ENCODE measurements at places on chromosomes 3 and 15.
A peak's percentile ranks its signal among the peaks of the same experiment; 100 is the strongest.

DNA sequence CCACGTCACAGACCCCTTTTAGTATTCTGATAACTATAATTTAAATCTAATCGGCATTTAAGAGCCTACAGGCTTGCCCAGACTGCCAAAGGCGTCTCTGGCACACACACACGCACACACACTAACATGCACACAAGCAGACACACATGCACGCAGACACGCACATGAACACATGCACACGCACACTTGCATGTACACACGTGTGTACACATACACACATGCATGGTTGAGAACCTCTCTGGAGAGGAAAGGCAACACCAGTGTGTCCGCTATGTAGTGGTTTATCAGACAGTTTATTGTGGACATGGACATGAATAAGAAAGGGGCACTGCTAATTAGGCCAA lies 102.1 kb downstream of the FBLN2 start:
- H3K27me3 ChIP-seq, result peaks cover 10% of the 10 kb centered on the region
- H3K27ac ChIP-seq, result no peak overlapping the region

DNA sequence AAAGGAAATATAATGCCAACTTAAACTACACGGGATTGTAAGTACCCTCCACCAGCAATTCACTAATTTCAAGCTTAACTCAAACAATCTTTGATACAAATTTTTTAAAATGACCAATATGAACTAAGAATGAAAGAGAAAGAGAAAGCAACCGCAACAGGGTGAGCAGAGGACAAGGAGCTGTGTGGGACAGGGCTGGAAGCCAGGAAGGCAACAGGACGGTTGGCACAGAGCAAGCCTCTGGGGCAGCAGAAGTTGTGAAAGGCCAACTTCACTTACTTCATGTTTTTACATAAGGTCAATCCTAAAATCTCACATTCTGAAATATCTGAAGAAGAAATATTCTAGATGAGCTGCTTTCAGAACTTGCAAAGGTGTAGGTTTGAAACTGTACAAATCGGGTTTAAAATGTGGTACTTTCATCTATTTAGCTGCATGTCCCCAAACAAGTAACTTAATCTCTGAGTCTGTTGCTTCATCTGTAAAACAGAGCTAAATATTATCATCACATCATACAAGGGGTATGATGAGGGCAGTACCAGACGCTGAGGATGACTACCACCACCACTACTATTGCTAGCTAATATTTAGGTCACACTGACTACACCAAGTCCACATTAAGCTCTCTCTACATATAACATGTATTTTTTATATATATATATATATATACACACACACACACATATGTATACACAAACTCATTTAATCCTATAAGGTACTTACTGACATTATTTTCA lies 101.7 kb downstream of the IGSF11 start:
- no peak overlapping the region for H3K4me3 ChIP-seq
- no peak for DNase-seq
- no peak overlapping the region for H3K27ac ChIP-seq
- no peaks in the 10 kb centered on the region for H3K27me3 ChIP-seq

- no peaks in the 10 kb centered on the region for H3K36me3 ChIP-seq
- no peak overlapping the region for H3K27ac ChIP-seq
- H3K4me3 ChIP-seq, result no peak overlapping the region
- no peaks in the 10 kb centered on the region for H3K27me3 ChIP-seq
- H3K4me1 ChIP-seq, result peaks cover 4% of the 10 kb centered on the region
Observed at GRCh38 chr15:90860942-90861675, 7.3 kb upstream of the FURIN start.

GRCh38 chr15:70185251-70185711 lies 87.6 kb upstream of the TLE3 start:
- no peak overlapping the region for H3K27ac ChIP-seq
- H3K4me1 ChIP-seq, result no peaks in the 10 kb centered on the region
- DNase-seq, result no peak
- H3K27me3 ChIP-seq, result no peaks in the 10 kb centered on the region
- H3K4me3 ChIP-seq, result no peak overlapping the region

DNA sequence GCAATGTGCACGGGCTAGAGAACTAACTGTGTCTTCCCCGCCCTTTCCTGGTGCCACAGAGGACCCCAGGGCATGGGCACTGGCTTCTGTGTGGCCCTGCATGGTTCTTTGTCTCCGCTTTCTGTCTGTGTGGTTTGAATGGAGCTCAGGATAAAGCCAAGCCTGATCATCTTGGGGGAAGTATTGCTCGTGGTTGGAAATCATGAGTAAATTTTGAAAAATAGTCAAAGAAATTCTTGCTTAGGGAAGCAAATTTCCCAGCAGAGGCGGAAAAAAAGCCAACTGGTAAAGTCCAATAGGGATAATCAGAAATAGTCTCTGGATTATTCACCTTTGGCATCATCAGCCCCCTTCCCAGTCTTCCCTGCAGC lies 55.4 kb downstream of the MAGEF1 start:
- no peak overlapping the region for H3K27ac ChIP-seq
- H3K4me3 ChIP-seq, result no peak overlapping the region
- H3K27me3 ChIP-seq, result no peaks in the 10 kb centered on the region
- H3K36me3 ChIP-seq, result no peaks in the 10 kb centered on the region
- no peaks in the 10 kb centered on the region for H3K4me1 ChIP-seq

DNA sequence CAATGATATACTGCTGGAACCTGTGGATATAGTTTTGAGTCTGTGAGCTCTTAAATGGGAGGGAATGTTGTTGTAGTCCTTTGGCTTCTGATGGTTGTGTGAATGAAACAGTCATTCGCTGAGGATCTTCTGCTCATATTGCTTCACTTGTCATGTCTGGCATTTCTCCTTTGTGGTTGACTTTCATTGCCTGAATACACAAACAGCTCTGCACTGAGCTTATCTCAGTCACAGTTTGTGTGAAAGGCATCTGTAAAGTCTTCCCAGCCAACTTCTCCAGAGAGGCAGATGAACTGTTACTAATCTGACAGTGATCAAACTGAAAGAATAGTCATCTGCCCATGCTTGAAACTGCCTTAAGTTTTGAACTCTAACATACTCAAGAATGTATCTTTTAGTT lies 59.8 kb downstream of the TMED3 start:
- no peak overlapping the region for H3K27ac ChIP-seq
- no peak for DNase-seq
- no peaks in the 10 kb centered on the region for H3K27me3 ChIP-seq
- no peaks in the 10 kb centered on the region for H3K36me3 ChIP-seq

GRCh38 chr15:89441295-89441812 lies 55.0 kb downstream of the RHCG start:
- H3K4me3 ChIP-seq, result no peak overlapping the region
- H3K27me3 ChIP-seq, result no peaks in the 10 kb centered on the region
- no peaks in the 10 kb centered on the region for H3K36me3 ChIP-seq
- no peaks in the 10 kb centered on the region for H3K4me1 ChIP-seq

- H3K36me3 ChIP-seq, result no peaks in the 10 kb centered on the region
- H3K4me1 ChIP-seq, result no peaks in the 10 kb centered on the region
- no peak for DNase-seq
- H3K27me3 ChIP-seq, result no peaks in the 10 kb centered on the region
- no peak overlapping the region for H3K27ac ChIP-seq
Observed at GRCh38 chr3:123618076-123618708, 33.3 kb upstream of the HACD2 start.

DNA sequence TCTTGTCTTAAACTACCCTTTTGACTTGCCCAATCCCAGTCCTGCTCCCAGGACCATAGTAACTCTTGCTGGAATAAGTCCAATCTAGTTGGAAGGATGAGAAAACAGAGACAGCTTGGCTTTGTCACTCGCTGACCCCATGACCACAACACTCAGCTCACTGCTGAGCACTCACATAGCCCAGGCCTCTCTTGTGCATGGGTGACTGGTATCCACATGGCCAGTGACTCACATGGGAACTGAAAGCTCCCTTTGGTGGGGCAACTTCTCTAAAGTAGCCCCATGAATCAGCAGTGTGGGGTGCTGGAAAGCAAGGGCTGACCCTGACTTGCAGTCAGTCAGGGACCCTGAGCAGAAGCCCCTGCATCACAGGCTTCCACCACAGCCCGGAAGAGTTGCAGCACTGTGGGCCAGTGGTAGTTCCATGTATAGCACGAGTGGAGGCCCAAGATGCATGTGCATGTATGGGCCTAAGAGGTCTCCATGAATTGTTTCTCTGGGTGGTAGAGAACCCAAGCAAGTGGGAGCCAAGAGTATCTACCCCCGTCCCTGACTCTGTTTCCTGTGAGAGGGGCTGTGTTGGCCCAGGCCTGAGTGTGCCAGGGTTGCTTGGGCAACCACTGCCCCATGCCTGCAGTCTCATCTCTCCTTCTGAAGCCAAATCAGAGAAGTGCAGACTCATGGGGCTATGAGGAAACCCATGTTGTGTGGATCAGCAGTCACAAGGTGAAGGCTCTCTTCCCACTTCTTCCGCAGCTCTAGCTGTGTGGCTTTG lies 62.1 kb upstream of the XCR1 start:
- no peaks in the 10 kb centered on the region for H3K36me3 ChIP-seq
- H3K4me1 ChIP-seq, result no peaks in the 10 kb centered on the region
- peak; percentile 38 for DNase-seq
- no peaks in the 10 kb centered on the region for H3K27me3 ChIP-seq
- no peak overlapping the region for H3K4me3 ChIP-seq
- peak overlapping the region; percentile 55 for H3K27ac ChIP-seq

GRCh38 chr15:68653031-68653635 lies 74.3 kb downstream of the CORO2B start:
- no peak for DNase-seq
- no peaks in the 10 kb centered on the region for H3K4me1 ChIP-seq
- H3K27ac ChIP-seq, result no peak overlapping the region
- H3K36me3 ChIP-seq, result no peaks in the 10 kb centered on the region

DNA sequence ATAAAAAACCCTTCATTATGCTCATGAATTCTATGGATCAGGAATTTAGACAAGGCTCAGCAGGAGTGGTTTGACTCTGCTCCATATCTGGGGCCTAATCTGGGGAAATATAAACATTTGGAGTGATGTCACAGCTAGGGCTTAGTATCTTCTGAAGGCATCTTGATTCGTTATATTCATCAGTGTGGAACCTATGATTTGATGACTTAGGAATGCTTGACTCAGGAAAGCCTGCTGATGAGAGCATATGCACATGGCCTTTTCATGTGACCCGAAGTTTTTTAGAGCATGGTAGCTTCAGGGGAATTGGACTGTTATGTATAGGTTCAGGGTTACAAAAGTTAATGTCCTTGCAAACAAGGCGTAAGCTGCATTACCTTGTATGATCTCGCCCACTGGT lies 184.9 kb upstream of the LRRC3B start:
- H3K27ac ChIP-seq, result no peak overlapping the region
- no peaks in the 10 kb centered on the region for H3K4me1 ChIP-seq
- H3K27me3 ChIP-seq, result no peaks in the 10 kb centered on the region
- no peak overlapping the region for H3K4me3 ChIP-seq
- H3K36me3 ChIP-seq, result no peaks in the 10 kb centered on the region
- DNase-seq, result no peak

DNA sequence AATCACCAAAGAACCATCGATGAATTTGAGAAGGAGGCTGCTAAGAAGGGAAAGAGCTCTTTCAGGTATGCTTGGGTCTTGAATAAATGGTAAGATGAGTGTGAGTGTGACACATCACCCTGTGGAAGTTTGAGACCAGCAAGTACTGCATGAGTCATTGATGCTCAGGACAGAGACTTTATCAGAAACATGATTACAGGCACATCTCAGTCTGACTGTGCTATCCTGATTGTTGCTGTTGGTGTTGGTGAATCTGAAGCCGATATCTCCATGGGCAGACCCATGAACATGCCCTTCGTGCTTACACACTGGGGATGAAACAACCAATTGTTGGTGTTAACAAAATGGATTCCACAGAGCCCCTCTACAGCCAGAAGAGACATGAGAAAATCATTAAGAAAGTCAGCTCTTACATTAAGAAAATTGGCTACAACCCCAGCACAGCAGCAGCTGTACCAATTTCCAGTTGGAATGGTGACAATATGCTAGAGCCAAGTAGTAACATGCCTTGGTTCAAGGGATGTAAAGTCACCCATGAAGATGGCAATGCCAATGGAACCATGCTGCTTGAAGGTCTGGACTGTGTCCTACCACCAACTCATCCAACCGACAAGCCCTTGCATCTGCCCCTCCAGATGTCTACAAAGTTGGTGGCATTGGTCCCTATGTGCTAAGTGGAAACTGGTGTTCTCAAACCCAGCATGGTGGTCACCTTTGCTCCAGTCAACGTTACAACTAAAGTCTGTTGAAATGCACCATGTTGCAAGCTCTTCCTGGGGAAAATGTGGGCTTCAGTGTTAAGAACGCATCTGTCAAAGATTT lies 20.5 kb downstream of the TM4SF4 start:
- no peak overlapping the region for H3K27ac ChIP-seq
- no peak overlapping the region for H3K4me3 ChIP-seq
- no peaks in the 10 kb centered on the region for H3K27me3 ChIP-seq
- no peaks in the 10 kb centered on the region for H3K4me1 ChIP-seq

DNA sequence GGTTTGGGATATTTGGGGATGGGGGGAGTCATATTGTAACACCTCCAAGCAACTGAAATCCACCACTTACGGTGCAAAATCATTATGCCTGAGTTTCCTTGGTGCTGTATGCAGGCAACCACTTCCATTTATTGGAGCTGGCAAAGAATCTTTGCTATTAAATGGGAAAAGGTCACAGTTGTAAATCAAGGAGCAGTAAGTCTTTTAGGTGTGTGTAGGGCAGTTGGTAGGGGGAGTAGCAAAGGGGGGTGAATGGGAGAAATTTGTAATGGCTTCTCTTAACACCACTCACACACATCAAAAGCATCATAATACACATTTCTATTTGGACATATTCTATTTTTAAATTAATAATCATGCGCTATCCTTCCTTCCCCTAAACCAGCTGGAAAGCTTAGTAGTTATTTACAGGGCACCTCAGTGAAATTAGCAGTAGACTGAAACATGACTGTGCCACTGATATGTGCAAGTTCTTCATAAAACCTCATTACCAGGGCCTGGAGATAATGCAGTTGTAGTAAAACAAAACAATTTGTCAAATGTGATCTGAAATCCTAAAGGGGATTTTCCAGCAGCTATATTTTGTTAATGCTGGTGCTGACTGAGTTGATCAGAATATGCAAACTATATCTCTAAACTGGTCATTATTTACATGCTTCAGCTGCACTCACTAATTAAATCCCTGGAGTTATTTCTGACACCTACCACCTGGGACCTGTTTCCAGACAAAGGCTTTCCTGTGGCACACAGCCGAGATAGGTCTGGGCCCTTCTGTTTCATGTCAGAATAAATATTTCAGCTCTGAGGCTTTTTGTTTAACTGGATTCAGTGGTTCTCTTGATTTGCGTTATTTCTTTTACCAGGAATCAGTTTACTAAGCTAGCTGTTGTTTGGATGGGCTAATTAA lies 90.1 kb downstream of the B3GALNT1 start:
- H3K27me3 ChIP-seq, result no peaks in the 10 kb centered on the region
- H3K27ac ChIP-seq, result no peak overlapping the region
- no peaks in the 10 kb centered on the region for H3K4me1 ChIP-seq

- no peak overlapping the region for H3K4me3 ChIP-seq
- H3K27ac ChIP-seq, result no peak overlapping the region
- no peaks in the 10 kb centered on the region for H3K36me3 ChIP-seq
- H3K27me3 ChIP-seq, result no peaks in the 10 kb centered on the region
Observed at GRCh38 chr15:98763179-98763578, 114.8 kb downstream of the IGF1R start.

- no peak for DNase-seq
- no peaks in the 10 kb centered on the region for H3K27me3 ChIP-seq
- H3K4me3 ChIP-seq, result no peak overlapping the region
- no peak overlapping the region for H3K27ac ChIP-seq
- H3K36me3 ChIP-seq, result no peaks in the 10 kb centered on the region
- no peaks in the 10 kb centered on the region for H3K4me1 ChIP-seq
Observed at GRCh38 chr15:31100738-31101137, 787 bp downstream of the TRPM1 start.

GRCh38 chr3:127740136-127740915 lies 67.6 kb downstream of the ABTB1 start:
- H3K27ac ChIP-seq, result no peak overlapping the region
- no peak overlapping the region for H3K4me3 ChIP-seq
- no peaks in the 10 kb centered on the region for H3K27me3 ChIP-seq
- DNase-seq, result no peak
- H3K4me1 ChIP-seq, result peaks cover 19% of the 10 kb centered on the region

All from colonic mucosa (tissue), 4 donors.